ENCODE measurements at places on chromosomes 2 and 18. TPM values are rescaled to one million over a fixed set of nuclear protein-coding genes. Genes with fewer than 3 reads are reported as not detected.

GRCh38 chr2:237971661-237972060, 4.8 kb downstream of the UBE2F start:
- H3K27ac ChIP-seq = no peak overlapping the region
- no peaks in the 10 kb centered on the region for H3K36me3 ChIP-seq
- no peaks in the 10 kb centered on the region for H3K27me3 ChIP-seq
- H3K4me1 ChIP-seq = peaks cover 15% of the 10 kb centered on the region
- DNase-seq = no peak

GRCh38 chr18:13159579-13159978, 59.0 kb upstream of the LDLRAD4 start:
- H3K4me1 ChIP-seq = no peaks in the 10 kb centered on the region
- H3K27me3 ChIP-seq = no peaks in the 10 kb centered on the region
- peak; percentile 72 for DNase-seq
- no peaks in the 10 kb centered on the region for H3K36me3 ChIP-seq
- no peak overlapping the region for H3K27ac ChIP-seq
- no peak overlapping the region for H3K4me3 ChIP-seq

- no peaks in the 10 kb centered on the region for H3K4me1 ChIP-seq
- H3K36me3 ChIP-seq = no peaks in the 10 kb centered on the region
- H3K27ac ChIP-seq = no peak overlapping the region
- H3K27me3 ChIP-seq = no peaks in the 10 kb centered on the region
- DNase-seq = no peak
Measured at GRCh38 chr2:98489971-98490962, 45.6 kb downstream of the INPP4A start.

DNA sequence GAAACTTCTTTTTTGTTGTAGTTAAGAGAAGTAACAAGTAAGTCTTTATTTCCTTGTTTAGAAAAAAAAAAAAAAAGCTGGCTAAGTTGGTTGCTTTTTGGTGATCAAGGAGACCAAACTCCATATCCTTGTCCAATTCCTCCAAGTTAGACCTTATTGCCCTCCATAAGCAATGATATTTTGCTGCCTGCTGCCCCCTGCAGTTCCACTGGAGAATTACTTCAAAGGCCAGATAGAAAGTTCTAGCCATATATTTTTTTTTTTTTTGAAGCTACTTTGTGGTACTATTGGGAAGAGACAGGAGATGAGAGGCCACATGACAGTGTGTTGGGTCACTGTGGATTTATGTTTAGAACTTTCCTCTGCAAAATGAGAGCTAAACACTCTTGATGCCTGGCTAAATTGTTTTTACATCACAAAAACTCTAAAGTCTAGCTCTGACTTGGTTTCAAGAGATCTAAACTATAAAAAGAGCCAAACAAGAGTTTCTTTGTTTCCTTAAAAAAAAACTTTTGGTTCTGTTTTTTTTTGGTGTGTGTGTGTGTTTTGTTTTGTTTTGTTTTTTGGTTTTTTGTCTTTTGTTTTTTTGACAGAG, 80.7 kb upstream of the RASGRP3 start:
- no peaks in the 10 kb centered on the region for H3K4me1 ChIP-seq
- no peaks in the 10 kb centered on the region for H3K36me3 ChIP-seq
- no peak overlapping the region for H3K4me3 ChIP-seq
- no peaks in the 10 kb centered on the region for H3K27me3 ChIP-seq
- H3K27ac ChIP-seq = no peak overlapping the region
- peak; percentile 48 for DNase-seq

DNA sequence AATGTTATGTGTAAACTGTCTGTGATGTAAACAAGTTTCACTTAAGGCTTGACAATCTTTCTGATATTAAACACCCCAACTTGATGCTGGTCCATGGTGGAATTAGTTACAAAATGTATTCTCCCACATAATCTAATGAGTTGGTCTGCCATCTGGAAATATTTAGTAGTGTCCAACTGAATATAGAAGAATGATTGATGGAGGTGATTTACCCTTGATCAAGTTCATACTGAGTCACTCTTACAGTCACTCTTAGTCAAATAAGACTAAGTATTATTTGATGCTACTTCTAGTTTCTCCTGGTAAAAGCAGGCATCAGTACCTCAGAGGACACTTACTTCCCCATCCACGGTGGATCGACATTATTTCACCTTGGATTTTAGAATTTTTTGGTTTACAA, 198.1 kb downstream of the SATB2 start:
- no peak for DNase-seq
- H3K4me1 ChIP-seq = no peaks in the 10 kb centered on the region

DNA sequence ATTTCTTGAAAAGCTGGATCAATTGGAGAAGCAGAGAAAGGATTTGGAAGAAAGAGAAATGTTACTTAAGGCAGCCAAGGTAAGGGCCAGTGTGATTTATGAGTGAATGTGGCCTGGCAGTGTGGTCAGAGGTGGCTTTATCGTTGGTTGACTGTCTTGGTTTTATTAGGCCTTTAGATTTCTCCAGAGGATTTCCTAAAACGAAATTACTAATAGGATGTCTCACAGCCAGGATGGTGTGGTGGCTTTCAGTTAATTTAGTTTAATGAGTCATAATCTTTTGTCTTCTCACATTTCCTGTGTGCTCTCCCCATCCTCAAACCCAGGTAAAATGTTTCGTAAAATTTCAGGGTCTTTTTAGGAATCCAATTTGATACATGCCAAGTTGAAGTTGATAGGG, 100.8 kb downstream of the TAF4B start:
- no peak overlapping the region for H3K4me3 ChIP-seq
- no peaks in the 10 kb centered on the region for H3K27me3 ChIP-seq
- H3K4me1 ChIP-seq = no peaks in the 10 kb centered on the region
- no peak for DNase-seq
- no peak overlapping the region for H3K27ac ChIP-seq

The CYB5A gene
- total RNA-seq = 259 TPM

- DNase-seq = peak; percentile 12
- no peak overlapping the region for H3K27ac ChIP-seq
- H3K4me3 ChIP-seq = no peak overlapping the region
- no peaks in the 10 kb centered on the region for H3K27me3 ChIP-seq
Measured at GRCh38 chr2:72271766-72272641, 124.3 kb upstream of the CYP26B1 start.

The GPR45 gene
- total RNA-seq = not detected

- H3K27me3 ChIP-seq = no peaks in the 10 kb centered on the region
- DNase-seq = peak; percentile 65
- peaks cover 5% of the 10 kb centered on the region for H3K4me1 ChIP-seq
- H3K4me3 ChIP-seq = no peak overlapping the region
- H3K36me3 ChIP-seq = no peaks in the 10 kb centered on the region
Measured at GRCh38 chr2:233832869-233833311, 21.4 kb downstream of the HJURP start.

DNA sequence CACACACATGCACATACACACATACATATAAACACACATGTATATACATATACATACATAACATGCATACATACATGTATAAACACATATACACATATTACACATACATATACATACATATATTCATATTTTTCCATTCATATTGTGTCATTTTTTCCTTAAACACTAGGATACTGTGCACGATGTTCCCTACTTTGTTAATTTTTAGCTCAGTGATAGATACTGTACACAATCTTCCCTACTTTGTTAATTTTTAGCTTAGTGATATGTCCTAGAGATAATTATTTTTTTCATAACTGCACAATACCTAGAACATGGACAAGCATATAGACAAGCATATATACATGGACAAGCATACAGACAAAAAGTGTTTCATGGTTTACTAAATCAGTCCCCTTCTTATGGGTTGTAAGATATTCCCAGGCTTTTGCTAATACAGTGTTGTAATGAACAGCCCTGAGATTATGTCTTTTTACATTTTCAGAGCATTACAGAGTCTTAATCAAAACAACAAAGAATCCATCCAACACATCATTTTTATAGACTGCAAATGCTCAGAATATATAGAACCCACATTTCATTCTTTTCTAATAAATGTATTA, 75.6 kb downstream of the PID1 start:
- no peak overlapping the region for H3K4me3 ChIP-seq
- no peaks in the 10 kb centered on the region for H3K4me1 ChIP-seq
- H3K27ac ChIP-seq = no peak overlapping the region

DNA sequence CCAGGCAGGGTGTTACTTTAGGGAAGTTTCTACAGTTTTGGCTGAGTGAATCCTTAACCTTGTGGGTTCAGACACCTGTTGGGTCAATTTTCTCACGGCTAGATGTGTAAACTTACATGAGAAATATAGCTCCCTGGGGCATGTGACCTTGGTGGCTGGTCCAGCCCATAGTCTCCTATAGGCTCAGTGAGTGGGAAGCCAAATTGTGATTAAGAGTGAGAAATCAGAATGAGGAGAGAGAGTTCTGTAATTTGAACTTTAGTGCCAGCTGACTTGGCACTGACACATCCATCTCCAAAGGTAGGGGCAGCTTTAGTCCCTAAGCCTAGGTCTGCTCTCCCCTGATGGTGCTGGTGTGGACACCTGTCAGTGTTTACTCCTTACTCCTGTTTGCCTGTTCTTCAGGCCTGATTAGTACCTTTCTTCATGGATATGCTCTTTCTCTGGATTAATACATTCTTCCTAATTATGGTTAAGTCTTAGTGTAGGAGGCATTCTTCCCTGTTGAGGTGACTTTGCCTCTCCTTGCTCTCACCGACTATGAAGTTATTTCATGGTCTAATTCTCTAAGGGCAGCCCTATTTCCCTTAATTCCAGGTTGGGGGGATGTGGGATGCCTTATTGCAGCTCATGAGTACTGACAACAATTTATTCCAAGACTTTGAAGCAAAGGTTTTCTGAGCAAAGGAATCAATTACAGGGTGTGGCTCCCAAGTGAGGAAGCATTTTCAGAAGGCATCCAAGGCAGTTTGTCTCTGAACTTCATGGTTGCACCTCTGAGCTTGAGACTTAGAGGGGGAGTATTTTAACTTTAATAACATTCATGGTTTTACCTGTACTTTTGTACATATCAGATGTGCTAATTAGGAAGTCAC, 177.3 kb downstream of the DYSF start:
- H3K4me1 ChIP-seq = no peaks in the 10 kb centered on the region
- no peaks in the 10 kb centered on the region for H3K27me3 ChIP-seq
- peak overlapping the region; percentile 33 for H3K27ac ChIP-seq

DNA sequence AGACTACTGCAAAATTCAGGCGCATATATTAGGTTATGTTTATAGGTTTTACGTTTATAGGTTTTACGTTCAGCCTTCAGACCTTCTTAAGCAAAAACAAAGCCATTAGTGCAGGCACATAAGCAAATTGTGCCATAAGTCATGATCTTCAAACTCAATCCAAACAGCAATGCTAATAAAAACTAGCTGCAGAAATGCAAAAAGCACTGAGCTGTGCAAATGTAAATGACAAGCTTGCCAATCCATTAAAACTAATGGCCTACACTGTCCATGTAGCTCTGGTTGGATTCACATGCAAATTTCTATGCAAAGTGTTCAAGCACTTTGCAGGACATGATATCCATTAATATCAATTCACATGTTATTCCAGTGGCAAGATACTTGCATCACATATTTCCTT, 50.9 kb downstream of the LRPPRC start:
- H3K27me3 ChIP-seq = no peaks in the 10 kb centered on the region
- no peak for DNase-seq
- H3K4me1 ChIP-seq = peaks cover 3% of the 10 kb centered on the region
- no peak overlapping the region for H3K27ac ChIP-seq
- H3K4me3 ChIP-seq = no peak overlapping the region

Data from hepatocyte (in vitro differentiated cells).